KBM-7 (cell line): ENCODE measurements at places on chromosomes 6 and 20.

DNA sequence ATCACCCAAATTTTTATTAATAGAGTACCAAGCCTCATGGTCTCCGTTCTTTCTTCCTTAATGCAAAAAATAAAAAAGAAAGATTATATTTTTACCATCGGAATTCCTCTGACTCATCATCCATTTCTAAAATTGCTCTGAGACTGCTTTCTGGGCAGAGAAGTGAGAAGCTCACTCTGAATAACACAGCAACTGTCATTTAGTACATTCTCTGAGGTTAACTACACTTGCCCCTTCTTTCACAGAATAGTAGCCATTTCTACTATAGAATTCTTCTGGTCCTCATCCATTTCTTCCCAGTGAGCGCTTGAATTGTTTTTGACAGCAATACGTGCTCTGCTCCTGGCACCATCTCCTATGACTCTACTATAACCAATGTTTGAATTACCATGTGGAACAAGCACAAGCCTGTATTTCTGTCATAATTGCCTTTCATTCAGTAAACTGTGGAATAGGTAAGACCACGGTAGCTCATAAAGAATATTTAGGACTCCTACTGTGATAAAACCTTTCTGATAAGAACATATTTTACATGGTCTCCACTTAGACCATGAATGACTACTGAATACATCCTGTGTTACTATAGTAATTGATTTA, 435.5 kb upstream of the NRSN1 start:
- DNase-seq, result no peak

GRCh38 chr20:63215101-63216040, 560 bp downstream of the YTHDF1 start:
- peak; percentile 59 for DNase-seq

DNA sequence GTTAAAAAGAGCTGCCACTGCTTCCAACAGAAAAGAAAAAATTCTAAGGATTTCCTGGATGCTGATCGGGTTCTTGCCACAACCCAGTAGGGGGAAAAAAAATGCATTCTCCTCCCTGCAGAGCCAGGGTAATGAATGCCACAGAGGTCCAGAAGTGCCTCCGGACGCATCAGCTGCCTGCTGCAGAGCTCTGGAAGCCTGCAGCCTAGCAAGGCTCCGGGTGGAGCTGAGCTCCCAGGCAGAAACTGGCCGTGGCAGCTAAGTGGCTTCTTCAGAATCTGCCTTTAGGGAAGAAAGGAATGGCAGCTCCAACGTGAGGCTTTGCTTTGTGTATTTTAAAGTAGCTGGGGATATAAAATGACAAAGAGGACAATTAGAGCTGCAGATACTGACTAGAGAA, 155.0 kb downstream of the CFAP61 start:
- DNase-seq, result no peak

DNA sequence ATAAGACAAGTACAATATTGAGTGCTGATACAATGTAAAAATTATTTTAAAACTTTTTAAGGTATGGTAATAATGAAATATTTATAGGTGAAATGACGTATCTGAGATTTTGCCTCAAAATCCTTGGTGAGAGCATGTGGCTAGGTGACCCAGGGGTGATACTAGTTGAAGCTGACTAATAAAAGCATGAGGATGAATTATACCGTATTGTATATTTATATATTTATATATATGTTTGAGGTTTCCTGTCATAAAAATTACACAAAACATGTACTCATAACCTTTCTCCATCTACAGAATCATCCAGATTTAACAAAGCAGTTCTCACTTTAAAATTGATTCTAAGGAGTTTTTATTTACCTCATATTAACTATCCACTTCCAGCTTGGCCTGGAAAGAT, 358.1 kb downstream of the CDKAL1 start:
- DNase-seq, result no peak

GRCh38 chr20:3521852-3522740, 51.3 kb downstream of the ATRN start:
- no peak for DNase-seq

DNA sequence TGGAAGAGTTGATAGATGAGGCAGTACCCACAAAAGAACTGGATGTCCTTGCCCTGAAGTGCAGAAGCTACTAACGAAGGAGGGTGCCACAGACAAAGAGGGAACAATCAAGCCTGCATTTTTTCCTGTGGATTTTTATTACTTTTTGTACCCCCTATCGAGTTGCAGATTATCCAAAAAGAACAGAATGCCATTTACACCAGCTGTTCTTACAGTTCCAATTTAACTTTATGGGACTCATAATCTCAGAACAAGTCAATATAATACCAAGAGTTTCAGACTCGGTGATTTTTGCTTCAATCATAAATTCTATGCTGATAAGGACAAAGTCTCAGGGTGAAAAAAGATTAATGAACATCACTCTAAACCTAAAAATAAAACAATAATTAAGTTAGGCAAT, 4.0 kb upstream of the CNKSR3 start:
- no peak for DNase-seq

GRCh38 chr20:7146552-7147219, 379.2 kb downstream of the BMP2 start:
- DNase-seq, result no peak

DNA sequence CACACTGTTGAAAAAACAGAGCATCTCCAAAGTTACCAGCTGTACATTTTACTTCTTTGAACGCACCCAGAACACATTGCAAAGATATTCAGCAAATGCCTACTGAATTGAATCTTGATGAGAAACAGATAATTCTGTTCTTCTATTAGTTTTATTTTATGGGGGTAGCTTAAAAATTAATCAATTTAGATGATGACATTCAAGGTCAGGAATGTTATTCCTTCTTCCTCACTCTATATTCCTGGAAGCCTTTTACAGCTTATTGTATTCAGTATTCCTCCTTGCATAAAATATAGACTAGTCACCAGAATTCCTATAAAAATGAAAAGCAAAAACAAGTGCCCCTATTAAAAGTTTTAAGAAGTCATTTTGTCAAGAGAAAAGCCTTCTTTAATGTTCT, 21.4 kb upstream of the GMDS start:
- DNase-seq, result no peak

GRCh38 chr6:126804332-126805064, 314.0 kb upstream of the RSPO3 start:
- DNase-seq, result peak; percentile 57

- DNase-seq, result no peak
Measured at GRCh38 chr6:168695701-168696100, 254.7 kb downstream of the SMOC2 start.

GRCh38 chr6:155185544-155185943, 78.3 kb upstream of the CLDN20 start:
- DNase-seq, result no peak

DNA sequence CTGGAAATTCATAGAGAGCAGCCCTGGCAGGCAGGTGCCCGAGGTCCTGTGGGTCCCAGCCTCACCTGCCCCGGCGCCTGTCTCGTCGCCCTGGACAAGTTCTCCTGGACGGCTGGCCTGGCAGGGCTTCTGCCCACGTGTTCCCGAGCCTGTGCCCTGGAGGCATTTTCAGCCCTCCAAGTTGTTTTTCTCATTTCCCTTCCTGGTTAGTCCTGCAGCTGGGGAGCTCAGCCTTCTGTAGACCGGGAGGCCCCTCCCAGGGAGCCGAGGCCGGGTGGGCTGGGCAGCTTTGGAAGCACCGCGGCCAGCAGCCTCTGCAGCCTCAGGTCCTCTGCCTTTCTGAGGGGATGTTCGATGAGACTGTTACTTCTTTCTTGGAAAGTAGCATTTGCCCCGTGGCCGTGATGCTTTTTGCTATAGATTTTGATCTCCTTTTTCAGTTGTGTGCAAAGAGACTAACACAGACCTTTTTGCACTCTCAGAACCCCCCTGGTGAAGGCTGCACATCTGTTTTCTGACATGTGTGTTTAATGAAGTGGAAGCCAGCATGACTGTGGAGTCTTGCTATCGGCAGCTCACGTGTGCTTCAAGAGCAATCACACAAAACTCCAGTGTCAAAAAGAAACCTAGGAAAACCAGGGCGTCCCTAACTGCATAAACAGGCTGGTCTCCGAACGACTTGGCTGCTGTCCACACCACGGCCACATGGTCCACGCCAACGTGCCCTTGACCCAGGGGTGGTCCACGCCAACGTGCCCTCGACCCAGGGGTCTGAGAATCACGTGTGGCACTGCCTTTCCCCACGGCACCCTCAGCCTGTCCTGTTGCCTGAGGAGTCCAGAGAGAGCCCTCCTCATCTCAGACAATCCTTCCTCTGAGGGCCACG, 207.5 kb downstream of the SMOC2 start:
- no peak for DNase-seq

DNA sequence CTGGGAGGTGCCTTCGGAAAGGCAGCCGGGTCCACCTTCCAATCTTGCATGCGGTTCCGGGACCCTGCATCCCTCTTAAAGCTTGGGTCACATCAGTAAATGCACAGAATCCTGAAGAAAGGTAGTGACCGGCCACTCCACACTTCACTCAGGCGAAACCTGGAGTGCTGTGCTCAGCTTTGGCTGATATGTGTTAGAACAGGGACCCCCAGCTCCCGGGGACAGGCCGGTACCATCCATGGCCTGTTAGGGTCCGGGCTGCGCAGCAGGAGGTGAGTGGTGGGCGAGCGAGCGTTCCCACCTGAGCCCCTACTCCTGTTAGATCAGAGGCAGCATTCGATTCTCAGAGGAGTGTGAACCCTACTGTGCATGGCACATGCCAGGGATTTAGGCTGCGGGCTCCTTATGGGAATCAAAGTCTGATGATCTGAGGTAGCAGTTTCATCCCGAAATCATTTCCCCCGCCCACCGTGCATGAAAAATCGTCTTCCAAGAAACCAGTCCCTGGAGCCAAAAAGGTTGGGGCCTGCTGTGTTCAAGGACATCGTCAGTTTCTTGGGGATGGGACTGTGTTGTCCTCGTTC, 143.0 kb downstream of the ERMARD start:
- no peak for DNase-seq

DNA sequence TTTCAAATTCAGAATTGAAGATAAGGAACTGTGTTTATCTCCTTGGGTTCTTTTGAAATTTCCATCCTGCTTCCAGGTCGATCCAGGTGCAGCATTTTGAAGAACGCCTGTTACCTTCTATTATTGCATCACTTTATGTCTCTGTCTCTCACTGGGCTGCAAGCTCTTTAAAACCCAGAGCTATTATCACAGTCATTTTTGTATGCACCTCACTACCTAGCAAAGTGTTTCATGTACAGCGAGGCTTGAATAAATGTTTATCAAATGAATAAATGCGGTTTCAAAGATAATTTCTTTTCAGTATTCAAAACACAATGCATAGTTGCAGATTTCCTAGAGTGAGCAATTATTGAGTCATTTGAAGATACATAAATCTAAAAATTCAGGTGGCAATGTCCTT, 34.2 kb downstream of the GFOD1 start:
- DNase-seq, result no peak

DNA sequence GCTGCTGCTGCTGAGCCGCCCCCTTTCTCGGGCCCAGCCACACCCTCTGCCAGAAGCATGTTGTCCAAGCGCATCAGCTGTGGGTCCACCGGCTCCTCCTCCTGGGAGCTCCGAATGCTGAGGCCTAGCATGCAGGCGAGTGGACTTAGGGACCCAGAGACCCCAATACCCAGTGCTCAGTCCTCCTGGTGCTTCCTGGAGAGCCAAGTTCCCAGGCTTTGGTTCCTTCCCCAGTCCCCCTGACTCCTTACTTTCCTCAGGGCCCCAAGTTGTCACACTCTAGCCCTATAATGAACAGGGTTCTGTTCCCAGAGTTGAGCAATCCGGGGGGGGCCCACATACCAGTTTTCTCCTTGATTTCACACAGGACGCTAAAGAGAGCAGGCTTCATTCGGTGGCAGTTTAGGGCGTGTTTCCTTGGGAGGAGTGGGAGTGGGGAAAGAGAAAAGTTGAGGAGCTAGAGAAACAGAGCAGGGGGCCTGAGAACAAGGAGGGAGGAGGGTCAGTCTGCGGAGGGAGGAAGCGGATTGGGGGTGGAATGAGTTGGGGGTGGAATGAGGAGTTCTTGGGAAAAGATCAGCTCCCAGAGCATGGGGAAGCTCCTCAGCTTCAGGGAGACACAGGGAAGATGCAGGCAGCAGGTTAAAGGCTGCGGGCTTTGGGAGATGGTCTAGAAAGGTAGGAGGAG, 1.5 kb downstream of the PBX2 start:
- DNase-seq, result no peak

GRCh38 chr6:53326372-53327016, 22.3 kb downstream of the ELOVL5 start:
- DNase-seq, result no peak

DNA sequence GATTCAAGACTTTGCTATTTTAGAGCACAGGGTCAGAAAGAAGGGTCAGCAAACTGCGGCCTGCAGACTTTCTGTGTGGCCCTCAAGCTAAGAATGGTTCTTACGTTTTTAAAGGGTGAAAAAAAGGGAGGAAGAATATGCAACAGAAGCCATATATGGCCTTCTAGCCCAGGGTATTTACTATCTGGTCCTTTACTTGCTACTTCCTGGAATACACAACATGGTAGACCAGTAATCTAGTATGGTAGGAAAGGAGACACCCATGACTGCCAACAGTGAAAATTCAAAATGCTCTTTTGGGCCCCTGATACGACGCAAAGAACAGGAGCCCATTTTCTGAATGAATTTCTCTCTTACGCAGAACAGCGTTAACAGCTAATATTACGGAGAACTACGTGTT, 60.4 kb upstream of the EMILIN3 start:
- no peak for DNase-seq

DNA sequence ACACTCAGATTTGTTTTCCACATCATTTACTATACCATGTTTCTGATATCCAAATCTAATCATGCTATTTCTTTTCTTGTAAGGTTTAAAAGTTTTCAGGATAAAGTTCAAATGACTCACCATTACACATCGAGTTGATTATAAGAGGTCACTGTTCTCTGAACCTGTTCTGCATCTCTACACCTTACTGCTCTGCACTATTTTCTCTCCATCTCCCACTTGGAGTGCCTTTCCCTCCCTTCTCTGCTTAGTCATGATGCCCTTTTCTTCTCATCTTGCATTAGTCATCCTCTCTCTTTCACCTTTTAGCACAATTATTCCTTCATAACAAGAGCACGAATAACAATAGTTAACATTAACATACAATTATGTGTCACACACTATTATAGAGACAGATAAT, 37.5 kb upstream of the FUT9 start:
- DNase-seq, result no peak

GRCh38 chr6:40325791-40326190, 261.4 kb downstream of the LRFN2 start:
- DNase-seq, result no peak

DNA sequence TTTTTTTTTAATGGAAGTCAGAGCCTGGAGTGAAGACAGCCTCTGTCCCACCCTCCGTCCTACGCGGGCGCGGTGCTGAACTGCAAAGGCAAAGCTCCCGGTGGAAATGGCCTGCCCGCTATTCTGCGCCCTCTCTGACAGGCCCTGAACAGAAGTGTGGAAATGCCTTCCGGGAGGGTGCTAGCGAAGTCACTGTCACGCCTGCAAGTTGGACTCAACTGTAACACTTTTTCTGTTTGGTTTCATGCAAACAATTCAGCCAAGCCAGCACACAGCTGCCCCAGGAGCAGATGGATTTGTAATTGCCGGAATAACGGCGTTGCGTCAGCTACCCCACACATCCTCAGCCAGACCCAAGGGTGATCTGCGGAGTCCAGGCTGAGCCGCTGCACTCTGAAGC, 107.6 kb downstream of the PSMB1 start:
- no peak for DNase-seq
